ENCODE measurements at places on chromosomes 13 and 19. TPM values are rescaled to one million over a fixed set of nuclear protein-coding genes. Genes with fewer than 3 reads are reported as not detected.

The SYNE4 gene
- 33.2 TPM for total RNA-seq

The STARD13 gene
- 11.7 TPM for total RNA-seq

The ZNF723 gene
- not detected for total RNA-seq

The PSG7 gene
- total RNA-seq = not detected

The ZNF90 gene
- total RNA-seq = 53.8 TPM

The AKAP11 gene
- 30.6 TPM for total RNA-seq

The SIGLEC8 gene
- not detected for total RNA-seq

The HMGB1 gene
- 441 TPM for total RNA-seq

The MISP3 gene
- total RNA-seq = 3.0 TPM

The OLFM4 gene
- not detected for total RNA-seq

- no peaks in the 10 kb centered on the region for H3K4me1 ChIP-seq
- H3K36me3 ChIP-seq = peaks cover 35% of the 10 kb centered on the region
- no peaks in the 10 kb centered on the region for H3K27me3 ChIP-seq
- no peak overlapping the region for H3K27ac ChIP-seq
Measured at GRCh38 chr13:100333141-100333540, 244.2 kb downstream of the PCCA start.

DNA sequence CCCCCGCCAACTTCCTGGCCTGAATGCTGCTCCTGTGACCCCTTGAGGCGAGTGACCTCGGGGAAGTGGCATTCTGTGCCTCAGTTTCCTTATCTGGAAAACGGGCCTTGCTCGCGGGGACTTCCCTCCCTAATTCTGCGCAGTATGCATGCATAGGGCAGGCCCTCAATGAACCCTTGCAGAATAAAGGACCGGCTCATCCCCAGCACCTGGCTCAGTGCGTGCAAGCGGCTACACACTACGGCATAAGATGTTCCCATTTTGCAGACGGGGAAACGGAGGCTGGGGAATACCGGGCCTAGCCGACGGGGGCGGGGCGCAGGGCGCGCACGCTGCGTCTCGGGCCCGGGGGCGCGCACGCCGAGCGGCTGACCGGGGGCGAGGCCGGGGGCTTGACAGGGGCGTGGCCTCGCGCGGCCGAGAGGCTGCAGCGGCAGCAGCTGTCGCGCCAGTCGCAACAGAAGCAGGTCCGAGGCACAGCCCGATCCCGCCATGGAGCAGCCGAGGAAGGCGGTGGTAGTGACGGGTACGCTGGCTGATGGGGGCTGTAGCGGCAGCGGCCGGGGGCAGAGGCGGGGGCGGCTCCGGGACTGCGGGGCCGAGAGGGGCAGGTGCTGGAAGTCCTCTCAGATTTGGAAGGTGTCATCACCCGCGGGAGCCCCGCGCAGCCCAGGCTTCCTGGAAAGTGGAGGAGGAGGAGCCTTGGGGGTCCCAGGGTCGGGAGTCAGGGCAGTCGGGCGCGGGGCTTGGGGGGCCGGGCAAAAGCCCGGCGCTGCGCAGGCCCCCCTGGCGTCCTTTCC lies at the start of gene PGPEP1:
PGPEP1 (plus strand) TSS at position 409 of the 800 bp plus-strand sequence; CDS start at position 493, 84 bp downstream.
- H3K27ac ChIP-seq = peak within 1 kb of the TSS; percentile 56
- peaks cover 12% of the 10 kb centered on the region for H3K4me1 ChIP-seq
- peaks cover 4% of the 10 kb centered on the region for H3K36me3 ChIP-seq

GRCh38 chr19:14699641-14700040 lies 9.8 kb downstream of the ZNF333 start:
- peaks cover 40% of the 10 kb centered on the region for H3K36me3 ChIP-seq
- no peaks in the 10 kb centered on the region for H3K27me3 ChIP-seq
- H3K4me3 ChIP-seq = no peak overlapping the region
- H3K4me1 ChIP-seq = no peaks in the 10 kb centered on the region
- H3K27ac ChIP-seq = no peak overlapping the region

GRCh38 chr19:1070576-1070930 lies 3.6 kb downstream of the ARHGAP45 start:
- H3K36me3 ChIP-seq = no peaks in the 10 kb centered on the region
- no peak for DNase-seq
- peaks cover 5% of the 10 kb centered on the region for H3K4me1 ChIP-seq
- no peak overlapping the region for H3K27ac ChIP-seq
- H3K4me3 ChIP-seq = no peak overlapping the region

- H3K27me3 ChIP-seq = no peaks in the 10 kb centered on the region
- H3K4me1 ChIP-seq = peaks cover 1% of the 10 kb centered on the region
- no peak overlapping the region for H3K27ac ChIP-seq
Measured at GRCh38 chr13:97743938-97744337, 209.5 kb upstream of the IPO5 start.

DNA sequence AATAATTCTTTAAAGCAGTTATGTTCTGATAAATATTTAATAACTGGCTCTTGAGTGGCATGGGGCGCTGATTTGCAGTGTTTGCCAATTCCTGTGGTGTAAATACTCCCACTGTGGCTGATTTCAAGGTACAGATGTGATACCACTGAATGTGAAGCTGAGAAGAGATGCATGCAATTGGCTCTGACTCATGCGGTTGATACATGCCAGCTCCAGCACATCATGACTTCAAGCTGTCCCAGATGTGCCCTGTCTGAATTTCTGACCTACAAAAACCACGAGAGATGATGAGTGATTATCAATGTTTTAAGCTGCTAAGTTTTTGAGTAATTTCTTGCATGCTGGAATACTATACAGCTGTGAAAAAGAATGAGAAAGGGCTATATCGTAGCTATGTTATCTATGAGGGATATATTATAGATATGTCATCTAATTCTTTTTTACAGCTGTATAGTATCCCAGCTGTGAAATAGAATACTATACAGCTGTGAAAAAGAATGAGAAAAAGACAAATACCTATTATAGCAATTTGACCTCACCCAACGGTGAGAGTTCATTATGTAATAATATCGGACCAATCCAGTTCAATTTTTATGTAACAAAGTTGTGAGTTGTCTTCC lies 7.6 kb upstream of the ACSBG2 start:
- no peak overlapping the region for H3K27ac ChIP-seq
- H3K4me3 ChIP-seq = no peak overlapping the region
- H3K36me3 ChIP-seq = no peaks in the 10 kb centered on the region
- DNase-seq = no peak
- no peaks in the 10 kb centered on the region for H3K4me1 ChIP-seq

- no peak overlapping the region for H3K27ac ChIP-seq
- no peaks in the 10 kb centered on the region for H3K27me3 ChIP-seq
- H3K36me3 ChIP-seq = peaks cover 8% of the 10 kb centered on the region
- no peak for DNase-seq
Measured at GRCh38 chr13:114049026-114049425, 75.2 kb upstream of the C13orf46 start.

- DNase-seq = no peak
- peaks cover 7% of the 10 kb centered on the region for H3K4me1 ChIP-seq
- no peak overlapping the region for H3K27ac ChIP-seq
Measured at GRCh38 chr13:110128546-110128945, 178.4 kb downstream of the COL4A1 start.

DNA sequence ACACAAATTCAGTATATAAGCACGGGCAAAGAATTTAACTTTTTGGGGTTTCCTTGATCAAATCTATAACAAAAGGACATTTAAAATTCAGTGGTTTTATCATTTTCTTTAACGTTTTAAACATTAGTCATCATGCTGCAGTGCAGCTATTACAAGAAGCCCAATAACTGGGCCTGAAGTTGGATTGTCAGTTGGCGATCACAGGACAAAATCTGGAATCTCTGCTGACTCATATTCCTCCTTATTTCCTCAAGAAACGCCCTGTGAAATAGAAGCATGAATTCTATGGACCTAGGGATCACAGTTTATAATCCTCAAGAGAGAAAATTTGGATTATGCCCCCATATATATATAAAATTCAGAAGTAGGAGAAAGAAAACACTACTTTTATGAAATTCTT lies 971.6 kb upstream of the MIR17HG start:
- H3K27ac ChIP-seq = no peak overlapping the region
- no peak overlapping the region for H3K4me3 ChIP-seq
- H3K27me3 ChIP-seq = no peaks in the 10 kb centered on the region
- DNase-seq = no peak

- no peak for DNase-seq
- H3K36me3 ChIP-seq = peaks cover 17% of the 10 kb centered on the region
- no peak overlapping the region for H3K4me3 ChIP-seq
Measured at GRCh38 chr13:77171451-77171850, 144.5 kb upstream of the FBXL3 start.

DNA sequence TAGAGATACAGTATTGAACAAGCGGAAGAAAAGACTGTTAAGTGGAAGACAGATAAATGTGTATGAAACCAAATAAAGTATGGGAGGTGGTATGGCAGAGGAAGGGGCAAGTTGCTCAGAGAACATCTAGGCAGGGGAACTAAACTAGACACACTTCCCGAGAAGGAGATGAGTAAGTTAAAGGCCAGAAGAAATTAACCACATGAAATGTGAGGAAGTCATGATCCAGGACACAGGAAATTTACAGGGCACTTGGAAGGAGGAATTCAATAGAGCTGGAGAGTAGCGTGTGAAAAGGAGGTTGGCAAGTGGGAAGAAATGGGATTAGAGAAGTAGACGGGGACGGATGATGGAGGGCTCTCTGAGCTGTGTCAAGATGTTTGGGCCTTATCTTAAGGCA lies 208.8 kb downstream of the COG6 start:
- no peak for DNase-seq
- H3K27ac ChIP-seq = no peak overlapping the region
- no peaks in the 10 kb centered on the region for H3K36me3 ChIP-seq
- no peak overlapping the region for H3K4me3 ChIP-seq
- H3K4me1 ChIP-seq = peaks cover 2% of the 10 kb centered on the region

DNA sequence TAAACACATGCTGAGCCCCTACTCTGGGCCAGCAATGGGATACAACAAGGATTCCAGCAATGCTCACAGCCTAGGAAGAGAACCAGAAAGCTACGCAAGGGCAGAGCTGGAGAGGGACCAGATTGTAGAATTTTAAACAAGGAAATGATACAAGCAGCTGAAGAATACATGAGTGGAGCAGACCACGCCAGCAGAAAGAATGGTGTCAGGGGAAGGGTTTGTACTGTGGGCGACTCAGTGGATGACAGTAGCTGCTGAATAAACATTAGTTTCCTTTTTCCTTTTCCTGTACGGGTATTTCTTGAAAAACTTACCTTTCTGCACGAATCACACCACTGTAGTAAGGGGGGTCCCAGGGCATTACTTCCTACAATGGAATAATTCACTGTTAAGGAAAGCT lies 30.7 kb downstream of the MIPEP start:
- no peak overlapping the region for H3K4me3 ChIP-seq
- no peaks in the 10 kb centered on the region for H3K27me3 ChIP-seq
- H3K36me3 ChIP-seq = peaks cover 11% of the 10 kb centered on the region
- no peak overlapping the region for H3K27ac ChIP-seq
- DNase-seq = no peak

- H3K36me3 ChIP-seq = peaks cover 55% of the 10 kb centered on the region
- peaks cover 8% of the 10 kb centered on the region for H3K4me1 ChIP-seq
- DNase-seq = no peak
- peak overlapping the region; percentile 97 for H3K4me3 ChIP-seq
Measured at GRCh38 chr19:36528921-36529518, 949 bp upstream of the ZNF260 start.

DNA sequence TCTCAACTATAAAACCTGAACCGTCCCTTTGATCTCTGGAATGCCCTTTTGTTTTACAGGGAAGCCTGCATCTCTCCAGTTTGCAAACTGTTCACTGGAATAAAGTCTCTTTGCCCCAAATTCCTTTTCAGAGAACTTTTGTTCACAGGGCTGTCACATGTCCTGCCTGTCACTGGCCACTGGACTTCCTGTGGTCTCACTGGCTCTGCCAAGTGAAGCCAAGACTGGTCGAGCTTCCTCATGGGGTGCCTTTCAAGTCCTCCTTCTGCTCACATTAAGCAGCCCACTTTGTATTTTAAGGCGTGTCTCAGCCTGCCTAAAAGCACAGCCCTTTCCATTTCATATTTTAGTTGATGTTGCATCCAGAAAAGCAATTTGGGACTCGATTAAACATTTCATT lies 215.7 kb downstream of the KATNAL1 start:
- no peaks in the 10 kb centered on the region for H3K36me3 ChIP-seq
- no peak for DNase-seq
- peaks cover 6% of the 10 kb centered on the region for H3K4me1 ChIP-seq
- no peak overlapping the region for H3K4me3 ChIP-seq

DNA sequence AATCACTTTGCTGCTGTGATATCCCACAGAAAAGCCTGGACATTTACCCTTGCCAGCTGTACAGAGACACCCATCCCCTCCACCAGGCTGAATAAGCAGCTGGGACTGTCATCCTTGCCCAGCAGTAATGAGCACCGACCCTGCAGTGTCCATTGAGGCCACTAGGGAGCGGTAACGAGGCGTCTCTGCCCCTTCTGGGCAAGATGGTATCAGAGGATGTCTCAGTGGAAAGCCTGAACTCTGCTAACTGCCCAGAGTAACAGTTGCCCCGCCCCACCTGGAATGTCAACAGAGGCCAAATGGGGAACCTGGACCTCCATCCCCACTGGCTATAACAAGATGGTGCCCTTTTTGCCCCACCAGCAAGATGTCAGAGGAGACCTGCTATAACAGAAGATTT lies 22.8 kb upstream of the CEACAM20 start:
- H3K27ac ChIP-seq = no peak overlapping the region
- no peak overlapping the region for H3K4me3 ChIP-seq
- peaks cover 16% of the 10 kb centered on the region for H3K27me3 ChIP-seq
- peak; percentile 43 for DNase-seq
- H3K4me1 ChIP-seq = peaks cover 4% of the 10 kb centered on the region

- no peak overlapping the region for H3K4me3 ChIP-seq
- no peak for DNase-seq
- peaks cover 3% of the 10 kb centered on the region for H3K4me1 ChIP-seq
- H3K36me3 ChIP-seq = no peaks in the 10 kb centered on the region
Measured at GRCh38 chr19:55525289-55526101, 11.4 kb downstream of the SBK2 start.

- H3K27ac ChIP-seq = no peak overlapping the region
- DNase-seq = no peak
- H3K4me1 ChIP-seq = peaks cover 8% of the 10 kb centered on the region
Measured at GRCh38 chr13:112596235-112596634, 8.3 kb upstream of the TUBGCP3 start.

DNA sequence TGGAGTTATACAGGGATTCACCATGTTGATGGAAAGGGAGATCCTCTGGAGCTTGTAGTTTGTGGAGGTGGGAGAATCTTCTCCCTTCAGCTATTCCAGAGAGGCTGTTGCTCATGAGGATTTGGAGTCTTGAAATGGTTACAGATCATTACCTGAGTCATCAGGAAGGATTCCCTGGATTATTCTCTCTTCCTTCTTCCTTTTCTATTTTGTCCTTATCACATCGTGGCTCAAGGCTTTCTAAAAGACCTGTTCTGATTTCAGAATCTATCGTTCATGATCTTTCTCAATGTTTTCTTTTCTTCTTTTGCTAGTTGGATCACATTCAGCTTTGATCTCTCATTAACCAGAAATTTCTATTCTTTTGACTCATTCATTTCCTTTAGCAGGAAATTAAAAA lies 196.0 kb downstream of the KLF5 start:
- DNase-seq = no peak
- peaks cover 2% of the 10 kb centered on the region for H3K36me3 ChIP-seq
- H3K27ac ChIP-seq = no peak overlapping the region
- H3K27me3 ChIP-seq = no peaks in the 10 kb centered on the region
- H3K4me1 ChIP-seq = peaks cover 32% of the 10 kb centered on the region

- DNase-seq = no peak
- H3K4me3 ChIP-seq = no peak overlapping the region
- H3K36me3 ChIP-seq = no peaks in the 10 kb centered on the region
- H3K27me3 ChIP-seq = no peaks in the 10 kb centered on the region
Measured at GRCh38 chr13:104301171-104301975, 1235.2 kb upstream of the SLC10A2 start.

GRCh38 chr19:45660636-45661035 lies 7.4 kb upstream of the GIPR start:
- H3K36me3 ChIP-seq = no peaks in the 10 kb centered on the region
- H3K27me3 ChIP-seq = no peaks in the 10 kb centered on the region
- no peak for DNase-seq
- no peak overlapping the region for H3K4me3 ChIP-seq
- H3K4me1 ChIP-seq = peaks cover 14% of the 10 kb centered on the region

Measured in progenitor cell of endocrine pancreas (in vitro differentiated cells).